ENCODE measurements at places on chromosomes 16 and 17.

- no peak for DNase-seq
These were observed 91.8 kb upstream of the CLEC18A start for GRCh38 chr16:69859105-69859989.

GRCh38 chr16:44655-45054 is 8.8 kb downstream of the POLR3K start:
- DNase-seq: no peak

- no peak for DNase-seq
These were observed 234.6 kb downstream of the TMEM114 start for GRCh38 chr16:8355675-8356074.

GRCh38 chr17:73634629-73635028 is 9.6 kb downstream of the SDK2 start:
- no peak for DNase-seq

DNA sequence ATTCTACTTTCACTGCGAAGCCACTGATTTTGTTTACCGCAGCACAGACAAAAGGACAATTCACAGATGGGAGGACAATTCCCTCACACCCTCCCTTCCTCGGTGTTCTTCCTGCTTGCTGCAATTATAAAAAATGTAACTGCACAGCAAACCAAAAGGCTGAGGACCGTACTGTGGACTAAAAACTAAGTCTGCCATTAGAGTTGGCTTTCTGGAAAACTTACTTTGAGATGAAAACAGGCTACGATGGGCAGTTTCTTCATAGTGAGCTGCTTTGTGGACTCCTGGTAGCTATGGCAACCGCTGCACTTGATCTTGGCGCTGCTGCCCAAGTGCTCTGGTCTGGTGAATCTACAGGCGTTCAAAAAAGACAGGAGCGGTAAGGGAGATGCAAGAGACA is 35.2 kb downstream of the USP22 start:
- no peak for DNase-seq

DNA sequence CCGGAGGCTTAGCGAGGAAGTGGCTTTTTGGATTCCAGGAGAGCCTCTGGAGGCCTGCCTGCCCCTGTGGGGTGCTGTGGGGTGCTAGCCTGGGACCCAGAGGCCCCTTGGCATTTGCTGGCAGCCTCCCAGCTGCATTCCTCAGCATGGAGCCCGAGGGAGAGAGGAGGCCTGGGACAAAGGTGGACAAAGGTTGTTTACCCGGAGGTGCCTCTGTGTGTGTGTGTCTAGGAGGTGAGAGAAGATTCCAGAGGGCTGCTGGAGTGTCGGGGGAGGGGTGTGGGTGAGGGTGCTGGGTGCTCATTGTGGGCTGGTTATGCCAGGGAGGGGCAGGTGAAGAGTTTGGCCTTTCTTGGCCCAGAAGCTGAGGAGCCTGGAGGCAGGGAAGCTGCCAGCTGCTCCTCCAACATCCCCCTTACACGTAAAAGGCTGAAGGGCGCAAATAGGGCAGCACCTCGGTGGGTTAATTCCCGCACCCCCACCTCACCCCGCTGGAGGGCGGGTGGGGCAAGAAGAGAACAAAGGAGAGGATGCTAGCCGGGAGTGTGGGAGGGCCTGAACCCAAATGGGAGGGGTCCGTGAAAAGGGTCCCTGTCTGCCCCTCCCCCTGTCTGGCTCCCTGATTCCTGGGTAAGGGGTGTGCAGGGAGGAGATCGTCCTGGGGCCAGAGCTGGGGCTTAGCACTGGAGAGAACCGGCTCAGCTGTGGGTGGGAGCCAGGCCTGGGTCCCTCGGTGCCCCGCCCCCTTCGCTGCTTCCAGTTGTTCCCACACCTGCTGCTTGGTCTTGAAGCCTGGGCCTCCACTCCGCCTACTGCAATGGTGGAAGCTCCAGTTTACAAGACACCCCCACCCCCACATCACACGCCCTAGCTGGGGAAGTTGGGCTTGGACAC is 9.9 kb downstream of the HEXIM2 start:
- DNase-seq: no peak

GRCh38 chr17:67293251-67294203 is 48.5 kb upstream of the HELZ start:
- DNase-seq: peak; percentile 36

DNA sequence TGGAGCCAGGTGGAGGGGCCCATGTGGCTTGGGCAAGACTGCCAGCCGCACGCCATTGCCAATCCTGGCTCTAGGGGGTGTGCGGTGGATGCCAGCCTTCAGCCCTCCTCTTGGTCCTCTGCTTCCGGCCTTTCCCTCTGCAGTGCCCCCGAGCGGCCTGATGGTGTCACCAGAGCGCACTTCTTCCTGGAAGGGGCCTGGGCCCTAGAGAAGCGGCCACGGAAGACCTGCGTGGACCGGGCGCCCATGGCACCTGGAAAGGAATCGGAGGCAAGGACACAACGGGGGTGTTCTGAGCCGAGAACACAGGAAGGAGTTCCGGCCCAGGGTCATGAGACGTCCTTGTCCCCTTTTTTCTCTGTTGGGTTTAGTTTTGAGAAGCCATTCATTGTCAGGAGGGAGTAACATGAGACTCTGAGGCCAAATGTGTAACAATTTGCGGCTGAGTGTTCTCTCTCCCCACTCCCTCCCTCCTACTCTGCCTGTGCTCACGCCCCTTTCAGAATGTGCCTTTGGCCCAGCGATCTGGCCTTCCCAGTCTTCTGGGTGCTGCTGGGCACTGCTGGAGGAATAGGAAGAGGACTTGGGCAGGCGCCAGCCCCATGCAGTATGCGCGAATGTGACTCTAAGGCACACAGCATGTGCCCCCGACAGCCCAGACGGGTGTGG is 92.8 kb downstream of the IRX3 start:
- no peak for DNase-seq
